ENCODE measurements at places on chromosomes 16 and 17.
A peak's percentile ranks its signal among the peaks of the same experiment; 100 is the strongest.

GRCh38 chr16:65510850-65511249 is 389.0 kb upstream of the CDH11 start:
- no peak for ATAC-seq

GRCh38 chr16:82016263-82016662 is 5.0 kb upstream of the SDR42E1 start:
- no peak for ATAC-seq

- ATAC-seq = no peak
These were observed 151.2 kb downstream of the CCDC182 start for GRCh38 chr17:57593739-57594462.

- no peak for ATAC-seq
These were observed 59.3 kb downstream of the USP10 start for GRCh38 chr16:84759061-84759460.

DNA sequence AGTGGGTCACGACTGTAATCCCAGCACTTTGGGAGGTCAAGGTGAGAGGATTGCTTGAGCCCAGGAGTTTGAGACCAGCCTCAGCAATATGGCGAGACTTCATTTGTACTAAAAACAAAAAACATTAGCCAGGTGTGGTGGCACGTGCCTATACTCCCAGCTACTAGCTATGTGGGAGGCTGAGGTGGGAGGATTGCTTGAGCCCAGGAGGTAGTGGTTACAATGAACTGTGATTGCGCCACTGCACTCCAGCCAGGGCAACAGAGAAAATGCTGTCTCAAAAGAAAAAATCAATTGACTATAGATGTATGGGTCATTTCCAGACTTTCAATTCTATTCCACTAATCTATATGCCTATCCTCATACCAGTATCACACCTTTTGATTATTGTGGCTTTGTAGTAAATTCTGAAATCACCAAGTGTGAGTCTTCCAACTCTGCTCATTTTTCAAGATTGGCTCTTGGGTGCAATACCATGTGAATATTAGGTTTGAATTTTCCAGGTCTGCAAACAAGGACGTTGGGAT is 27.2 kb upstream of the CEP20 start:
- no peak for ATAC-seq

- no peak for ATAC-seq
These were observed 19.9 kb downstream of the SP2 start for GRCh38 chr17:47915776-47916398.

DNA sequence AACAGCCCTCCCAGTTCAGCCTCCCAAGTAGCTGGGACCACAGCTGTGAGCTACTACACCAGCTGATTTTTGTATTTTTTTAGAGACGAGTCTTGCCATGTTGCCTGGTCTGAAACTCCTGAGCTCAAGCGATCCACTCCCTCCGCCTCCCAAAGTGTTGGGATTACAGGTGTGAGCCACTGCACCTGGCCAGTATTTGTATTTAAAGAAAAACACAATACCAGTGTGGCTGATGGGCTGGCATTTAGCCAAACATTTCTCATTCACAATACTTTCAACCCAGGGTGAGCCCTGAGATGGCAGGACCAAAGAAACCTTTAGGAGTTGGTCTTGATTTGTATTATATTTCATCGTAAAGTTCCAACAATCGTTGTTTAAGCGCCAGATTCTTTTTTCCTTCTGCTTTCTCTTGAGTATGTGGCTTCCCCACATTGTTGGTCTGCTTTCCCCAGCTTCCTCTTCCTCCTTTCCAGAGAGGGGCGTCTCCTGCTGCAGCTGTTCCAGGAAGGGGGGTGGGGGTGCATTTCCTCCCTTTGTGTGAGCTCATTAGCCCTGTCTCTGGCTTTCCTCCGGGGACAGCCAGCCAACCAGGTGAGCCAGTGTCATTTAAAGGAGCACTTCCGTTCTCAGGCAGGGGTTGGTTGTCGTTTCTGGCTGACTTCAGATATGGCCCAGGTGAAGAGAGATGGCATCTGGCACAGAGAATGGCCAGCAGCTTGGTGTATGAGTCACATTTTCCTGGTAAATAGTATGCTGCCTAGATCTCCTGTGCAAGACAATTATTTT is 79.9 kb downstream of the GPRC5B start:
- ATAC-seq = no peak

DNA sequence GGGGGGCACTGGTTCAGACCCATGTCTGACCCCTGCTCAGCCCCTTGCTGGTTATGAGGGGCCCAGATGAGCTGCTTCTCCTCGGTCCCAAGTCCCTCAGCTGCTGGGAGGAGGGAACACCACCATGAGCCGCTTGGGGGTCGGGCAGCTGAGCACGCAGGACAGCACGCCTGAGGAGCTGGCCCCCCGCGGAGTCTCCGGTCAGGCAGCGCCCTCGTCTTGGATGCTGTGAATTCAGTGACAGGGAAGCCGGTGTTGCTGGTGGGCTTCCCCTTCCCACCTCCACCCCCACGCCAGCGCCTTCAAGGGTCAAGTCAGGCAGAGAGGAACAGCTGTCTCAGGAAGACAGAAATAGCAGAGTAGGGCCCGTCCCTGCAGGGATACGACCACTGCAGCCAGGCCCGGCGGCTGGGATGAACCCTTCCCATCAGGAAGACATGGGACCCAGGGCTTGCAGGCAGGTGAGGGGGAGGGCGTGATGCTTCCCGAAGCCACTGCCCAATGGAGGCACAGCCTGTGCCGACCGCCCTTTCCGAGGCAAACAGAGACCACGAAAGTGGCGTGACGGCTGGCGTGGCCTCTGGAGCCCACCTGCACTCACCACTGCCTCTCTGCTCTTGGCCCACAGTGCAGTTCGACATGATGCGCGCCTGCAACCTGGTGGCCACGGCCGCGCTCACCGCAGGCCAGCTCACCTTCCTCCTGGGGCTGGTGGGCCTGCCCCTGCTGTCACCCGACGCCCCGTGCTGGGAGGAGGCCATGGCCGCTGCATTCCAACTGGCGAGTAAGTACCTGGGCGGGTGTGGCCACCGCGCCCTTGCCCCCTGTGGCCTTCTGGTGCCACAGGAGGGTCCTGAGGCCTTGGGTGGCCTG is 8.1 kb downstream of the TMEM204 start:
- no peak for ATAC-seq

- no peak for ATAC-seq
These were observed 26.4 kb upstream of the MAPK3 start for GRCh38 chr16:30149250-30149930.

GRCh38 chr17:12022310-12022709 is 1.6 kb downstream of the MAP2K4 start:
- peak; percentile 29 for ATAC-seq

GRCh38 chr17:32849879-32850278 is 27.0 kb downstream of the MYO1D start:
- ATAC-seq = no peak

- ATAC-seq = no peak
These were observed 23.6 kb downstream of the MILR1 start for GRCh38 chr17:64472564-64472963.

- ATAC-seq = peak; percentile 76
These were observed at the start of gene FLOT2 for GRCh38 chr17:28896884-28897768. Gene FLOT2, minus strand, starts transcription at chr17:28897733. Its CDS starts 159 bp downstream, at chr17:28897574.

DNA sequence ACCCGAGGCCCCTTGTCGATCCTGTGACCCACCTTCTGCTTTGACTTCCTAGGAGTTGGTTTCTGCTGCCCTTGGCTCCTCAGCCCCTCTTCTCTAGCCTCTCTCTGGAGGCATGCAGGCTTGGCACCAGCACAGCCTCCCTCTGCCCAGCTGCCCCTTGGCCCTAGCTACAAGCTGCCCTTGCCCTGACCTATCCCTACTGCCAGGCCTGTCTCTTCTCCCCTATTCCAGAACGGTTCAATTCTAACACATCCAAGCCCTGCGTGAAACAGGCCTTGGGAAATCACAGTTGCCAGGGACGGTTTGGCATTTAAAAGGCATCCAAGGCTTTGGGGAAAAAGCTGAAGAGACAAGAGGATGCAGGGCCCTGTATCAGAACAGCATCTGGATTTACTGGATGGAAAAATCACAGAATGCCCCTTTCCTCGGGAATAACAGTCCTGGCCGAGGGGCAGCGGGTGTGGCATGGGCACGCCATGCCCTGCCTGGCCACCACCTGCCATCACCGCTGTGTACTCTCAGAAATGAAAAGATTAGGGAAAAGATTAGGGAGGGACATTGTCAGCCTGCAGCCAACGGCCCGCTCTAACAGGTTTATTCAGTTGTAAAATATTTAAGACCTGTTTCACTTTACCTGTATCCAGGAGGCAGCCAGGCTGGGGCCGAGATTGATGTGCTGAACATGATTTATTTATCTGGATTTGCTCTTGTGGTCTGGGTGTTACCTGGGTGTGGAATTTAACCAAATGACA is 15.8 kb downstream of the RAI1 start:
- no peak for ATAC-seq

GRCh38 chr17:43576563-43577229 is 30.6 kb upstream of the ETV4 start:
- peak; percentile 69 for ATAC-seq

DNA sequence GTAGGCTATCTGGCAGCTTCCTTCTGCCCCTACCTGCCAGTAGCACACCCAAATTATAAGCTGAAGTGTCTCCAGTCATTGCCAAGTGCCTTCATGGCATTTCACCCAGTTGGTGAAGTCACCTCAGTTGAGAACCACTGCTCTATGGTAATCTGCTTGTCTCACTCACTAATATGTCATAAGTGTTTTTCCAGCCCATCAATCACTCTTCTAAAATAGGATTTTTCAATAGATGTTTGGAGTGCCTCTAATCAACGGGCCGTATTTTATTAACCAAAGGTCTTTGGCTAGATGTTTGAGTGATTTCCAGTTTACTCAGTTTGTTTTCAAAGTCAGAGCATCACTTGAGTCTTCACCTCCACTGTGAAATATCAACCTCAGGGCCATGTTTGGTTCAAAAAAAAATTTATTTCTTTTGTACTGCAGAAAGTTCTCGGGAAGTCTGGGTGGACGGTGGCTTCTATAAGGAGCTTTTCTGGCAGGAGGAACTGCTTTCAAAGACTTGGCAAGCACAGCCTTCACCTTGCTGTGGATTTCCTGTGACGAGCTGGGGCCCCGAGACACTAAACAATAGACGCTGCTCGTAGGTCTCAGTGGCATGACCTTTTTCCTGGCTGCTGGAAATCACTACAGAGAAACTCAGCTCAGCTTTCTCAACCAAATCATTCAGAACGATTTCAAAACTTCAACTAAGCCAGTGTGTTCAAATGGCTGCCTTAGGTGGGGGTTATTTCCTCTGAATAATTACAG is 95.2 kb upstream of the FOXF1 start:
- ATAC-seq = no peak

DNA sequence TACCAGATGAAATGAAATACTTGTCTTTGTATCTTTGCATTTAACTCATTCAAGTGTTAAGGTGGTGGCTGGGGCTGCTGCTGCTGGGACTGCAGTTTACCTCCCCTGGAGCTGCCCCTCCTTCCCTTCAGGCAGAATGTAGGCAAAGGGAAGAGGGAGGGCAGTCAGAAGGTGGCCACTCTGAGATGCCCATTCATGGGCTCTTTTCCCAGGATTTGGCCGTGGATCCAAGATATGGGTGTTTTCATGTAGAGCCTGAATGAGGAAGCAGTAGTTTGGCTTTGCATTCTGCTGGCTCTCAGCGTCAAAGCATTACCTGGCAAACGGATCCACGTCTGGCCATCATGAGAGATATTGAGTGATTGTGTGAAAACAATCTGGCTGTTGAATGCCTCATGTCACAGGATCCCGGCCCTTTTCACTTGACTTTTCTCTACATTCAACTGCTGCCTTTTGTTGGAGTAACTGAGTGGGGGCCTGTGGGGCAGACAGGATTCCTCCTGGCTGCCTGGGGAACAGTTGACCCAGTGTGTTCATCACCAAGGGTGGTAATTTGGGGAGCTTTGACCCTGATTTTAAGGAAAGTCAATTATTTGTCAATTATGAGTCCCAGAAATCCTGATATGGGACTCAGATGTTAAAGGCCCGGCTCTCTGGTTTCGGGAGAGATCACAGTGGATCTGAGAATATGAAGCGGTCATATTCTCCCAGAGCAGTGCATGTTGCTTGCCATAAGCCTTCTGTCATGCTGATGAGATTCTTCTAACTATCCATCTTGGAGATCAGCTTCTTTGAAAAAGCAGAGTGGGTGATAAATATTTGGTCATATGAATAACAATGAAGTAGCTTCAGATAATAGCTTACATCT is 236.8 kb downstream of the IRX3 start:
- ATAC-seq = no peak

DNA sequence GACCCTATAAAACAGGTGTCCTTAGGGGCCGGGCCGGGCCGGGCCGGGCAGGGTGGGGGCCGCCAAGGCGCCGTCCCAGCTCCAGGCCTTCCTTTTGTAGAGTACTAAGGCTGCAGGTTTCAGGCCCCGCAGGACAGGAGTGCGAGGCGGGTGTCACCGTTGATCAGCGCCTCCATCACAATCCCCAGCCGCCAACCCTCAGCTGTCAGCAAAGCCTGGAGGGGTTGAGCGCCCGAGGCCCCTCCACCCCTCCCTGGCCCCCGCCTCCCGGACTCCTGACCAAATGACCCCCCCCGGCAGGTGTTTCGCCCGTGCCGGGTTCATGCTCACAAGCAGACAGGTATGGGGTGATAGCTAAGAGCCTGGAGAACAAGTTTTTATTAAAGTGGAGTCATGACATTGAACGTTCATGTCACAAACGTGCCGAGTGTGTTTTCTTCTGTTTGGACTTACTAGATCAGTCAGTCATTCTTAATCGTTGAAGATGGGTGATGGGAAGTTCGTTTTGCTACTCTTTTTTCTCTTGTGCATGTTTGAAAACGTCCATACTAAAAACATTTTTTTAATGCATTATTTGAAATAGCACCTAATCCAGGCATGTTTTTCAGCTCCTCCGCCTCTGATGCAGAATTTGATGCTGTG is 534 bp downstream of the ARL2BP start:
- ATAC-seq = peak; percentile 21

DNA sequence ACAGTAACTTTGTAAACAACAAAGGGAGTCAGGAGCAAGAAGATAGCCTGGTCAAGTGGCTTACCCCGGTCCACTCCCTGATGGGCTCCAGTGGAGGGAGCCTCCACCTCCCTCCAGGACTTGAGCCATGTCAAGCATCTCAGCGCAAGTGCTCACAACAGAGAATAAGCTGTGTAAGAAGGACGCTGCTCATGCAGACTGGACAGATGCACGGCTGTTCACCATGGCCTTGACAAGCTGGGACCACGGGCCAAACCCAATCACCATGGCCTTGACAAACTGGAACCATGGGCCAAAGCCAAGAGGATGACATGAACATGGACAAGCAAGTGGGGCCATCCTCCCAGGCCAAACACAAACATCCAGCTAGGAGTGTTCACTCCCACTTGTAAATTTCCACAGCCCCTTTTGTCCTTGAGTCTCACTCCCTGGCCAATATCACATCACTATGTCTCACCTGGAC is 3.4 kb upstream of the PITPNM3 start:
- ATAC-seq = no peak

Data from motor neuron (in vitro differentiated cells).